ENCODE measurements at places on chromosomes 4 and X.

DNA sequence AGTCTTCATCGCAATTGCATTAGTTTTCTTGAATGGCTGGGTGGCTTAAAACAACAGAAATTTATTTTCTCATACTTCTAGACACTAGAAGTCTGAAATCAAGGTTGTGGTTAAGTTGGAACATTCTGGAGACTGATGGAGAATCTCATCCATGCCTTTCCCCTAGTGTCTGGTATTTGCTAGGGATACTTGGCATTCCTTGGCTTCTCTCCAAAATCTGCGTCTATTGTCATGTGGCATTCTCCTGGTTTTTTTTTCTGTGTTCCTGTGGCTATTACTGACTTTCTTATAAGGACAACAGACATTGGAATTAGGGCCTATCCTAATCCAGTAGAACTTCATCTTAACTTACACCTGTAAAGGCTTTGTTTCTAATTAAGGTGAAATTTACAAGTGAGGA lies 272.8 kb upstream of the EPHA5 start:
- no peak for DNase-seq

DNA sequence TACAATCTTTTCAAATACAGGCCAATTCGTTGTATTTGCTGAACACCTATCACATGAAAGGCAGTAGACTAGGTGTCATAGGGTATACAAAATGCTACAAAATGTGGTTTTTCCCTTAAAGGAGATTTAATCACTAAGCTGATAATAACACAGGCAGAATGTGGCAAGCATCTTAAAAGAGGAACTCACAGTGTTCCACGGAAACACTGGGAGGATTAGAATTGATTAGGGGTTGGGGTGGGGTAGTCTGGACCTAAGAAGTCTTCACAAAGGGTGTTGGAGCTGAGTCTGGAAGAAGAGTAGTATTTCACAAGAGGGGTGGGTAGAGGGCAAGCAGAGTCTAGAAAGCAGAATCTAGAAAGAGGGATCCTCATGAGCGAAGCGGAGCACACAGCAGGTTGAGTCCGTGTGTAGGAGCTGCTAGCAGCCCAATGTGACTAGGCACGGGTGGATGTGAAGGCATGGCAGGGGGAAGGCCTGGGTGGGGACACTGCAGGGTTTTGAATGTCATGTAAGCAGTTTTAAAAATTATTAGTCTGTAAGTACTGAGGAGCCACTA lies 123.6 kb downstream of the MGST2 start:
- DNase-seq: no peak

GRCh38 chr4:123259676-123260646 lies 136.6 kb upstream of the SPRY1 start:
- no peak for DNase-seq

DNA sequence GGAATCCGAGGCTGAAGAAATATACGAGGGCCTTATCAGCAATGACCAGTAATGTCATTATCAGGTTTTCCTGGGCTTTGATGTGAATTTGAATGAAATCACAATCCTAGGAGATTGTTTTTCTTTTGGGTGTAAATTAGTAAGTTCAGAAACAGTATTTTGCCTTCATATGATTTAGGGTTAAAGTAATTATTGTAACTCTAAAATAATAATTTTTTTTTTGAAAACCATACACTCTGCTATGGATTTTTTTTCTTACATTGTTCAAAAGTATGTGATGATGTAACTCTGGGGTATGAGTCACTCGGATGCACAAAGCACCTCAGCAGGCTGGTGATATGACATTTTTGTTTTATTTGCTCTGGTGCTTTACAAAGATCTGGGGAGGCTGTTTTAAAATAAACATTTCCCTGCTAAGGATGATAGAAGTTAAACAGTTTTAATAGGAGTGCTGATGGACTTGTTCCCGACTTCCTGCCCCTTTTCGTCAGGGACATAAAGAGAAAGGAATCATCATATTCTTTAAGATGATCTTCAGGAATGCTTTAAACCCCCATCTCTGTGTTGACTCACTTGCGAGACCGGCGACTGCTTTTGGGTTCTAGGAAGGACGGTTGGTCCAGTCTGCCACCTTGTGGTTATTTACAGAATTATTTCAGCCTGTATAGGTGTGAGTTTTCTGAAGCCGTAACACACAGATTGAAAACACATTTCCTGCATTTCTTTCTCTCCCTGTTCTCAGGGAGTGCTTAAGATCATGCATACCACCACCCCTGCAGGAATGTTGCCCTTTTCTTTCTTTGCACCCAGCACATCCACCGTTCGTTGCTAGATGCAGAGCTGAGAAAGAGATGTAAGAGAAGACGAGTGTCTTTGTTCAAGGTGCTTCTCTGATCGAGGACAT lies 72.5 kb downstream of the RAPGEF2 start:
- DNase-seq: peak; percentile 76

DNA sequence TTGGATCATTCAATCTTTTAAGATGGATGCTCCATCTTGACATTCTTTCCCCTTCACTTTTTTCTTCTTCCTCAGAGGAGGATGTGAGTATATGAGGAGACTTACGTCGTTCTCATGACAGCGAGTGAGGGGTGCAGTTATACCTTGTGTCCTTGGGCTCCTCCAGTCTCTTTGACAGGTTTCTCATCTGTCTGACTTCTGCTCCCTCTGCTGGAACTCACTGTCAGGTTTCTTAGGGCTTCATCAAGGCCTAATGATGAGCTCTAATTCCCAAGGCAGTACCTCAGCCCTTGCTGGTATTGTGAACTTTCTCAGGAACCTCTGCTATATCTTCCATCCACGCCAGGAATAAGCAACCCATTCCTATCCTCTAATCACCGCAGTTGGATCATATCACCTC lies 237.8 kb upstream of the ADGRL3 start:
- DNase-seq: no peak

DNA sequence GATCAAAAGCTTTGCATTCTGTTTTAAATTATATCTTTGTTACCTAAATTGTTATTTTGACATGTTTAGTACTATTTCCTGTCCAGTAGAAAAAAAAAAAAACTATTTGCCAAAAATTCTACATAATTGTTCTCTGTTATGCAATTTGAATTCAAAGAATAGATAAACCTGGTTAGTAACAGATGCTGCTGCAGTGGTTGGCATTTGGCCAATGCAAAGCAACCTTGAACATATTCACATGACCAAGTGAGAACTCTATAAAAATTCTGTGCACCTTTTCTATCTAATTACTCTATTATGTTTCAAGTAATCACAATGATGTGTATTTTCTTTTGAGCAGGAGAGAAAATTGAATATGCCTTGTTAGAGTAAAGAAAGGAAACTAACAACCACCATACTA lies 1473.4 kb downstream of the RPA4 start:
- no peak for DNase-seq

DNA sequence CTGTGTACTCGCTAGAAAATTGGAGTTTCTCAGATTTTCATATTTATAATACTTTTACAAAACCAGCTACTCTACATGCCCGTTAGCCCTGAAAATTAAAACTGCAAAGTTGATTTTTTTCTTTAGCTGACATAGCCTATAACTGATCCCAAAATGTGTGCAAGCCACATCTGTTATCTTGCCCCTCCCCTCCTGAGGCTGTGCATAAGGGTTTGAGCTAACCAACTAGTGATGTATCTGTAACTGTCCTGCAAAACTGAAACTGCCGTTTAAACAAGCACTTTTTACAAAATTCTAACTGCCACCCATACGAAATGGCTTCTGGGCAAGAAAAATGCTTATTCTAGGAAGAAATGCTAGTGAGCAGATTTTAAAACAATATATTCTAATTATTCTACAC lies 59.1 kb downstream of the EDNRA start:
- no peak for DNase-seq

DNA sequence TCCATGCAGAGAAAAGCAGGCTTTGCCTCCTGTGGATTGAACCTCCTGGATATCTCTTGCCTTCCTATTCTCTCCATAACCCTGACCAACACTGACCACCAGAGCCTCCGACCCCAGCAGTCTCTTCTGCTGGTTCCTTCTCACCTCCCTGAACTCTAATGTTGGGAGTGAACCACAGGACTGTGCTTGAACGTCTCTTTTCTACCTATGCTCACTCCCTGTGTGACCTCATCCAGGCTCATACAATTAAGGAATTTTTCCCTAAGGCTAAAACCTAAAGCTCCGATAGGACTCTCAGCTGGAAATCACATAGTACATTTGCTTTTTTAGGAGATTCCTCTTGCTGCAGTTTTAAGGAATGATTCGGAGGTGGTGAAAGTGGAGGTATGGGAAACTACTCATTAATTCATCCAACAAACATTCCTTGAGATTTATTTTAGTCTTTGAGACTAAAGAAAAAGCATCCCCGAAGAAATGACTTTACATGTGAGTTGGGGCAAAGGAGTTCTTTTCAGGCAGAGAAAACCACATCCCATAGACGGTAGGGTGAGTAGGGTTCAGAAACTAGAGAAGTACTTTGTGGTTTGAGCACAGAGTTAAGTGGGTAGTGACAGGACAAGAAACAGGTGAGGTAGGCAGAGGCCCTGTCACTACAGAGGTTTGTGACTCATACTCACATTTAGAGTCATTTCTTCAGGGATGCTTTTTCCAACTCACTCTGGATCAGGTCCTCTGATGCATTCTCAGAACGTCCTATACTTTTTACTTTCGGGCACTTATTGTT lies 30.8 kb downstream of the NDNF start:
- DNase-seq: peak; percentile 53

DNA sequence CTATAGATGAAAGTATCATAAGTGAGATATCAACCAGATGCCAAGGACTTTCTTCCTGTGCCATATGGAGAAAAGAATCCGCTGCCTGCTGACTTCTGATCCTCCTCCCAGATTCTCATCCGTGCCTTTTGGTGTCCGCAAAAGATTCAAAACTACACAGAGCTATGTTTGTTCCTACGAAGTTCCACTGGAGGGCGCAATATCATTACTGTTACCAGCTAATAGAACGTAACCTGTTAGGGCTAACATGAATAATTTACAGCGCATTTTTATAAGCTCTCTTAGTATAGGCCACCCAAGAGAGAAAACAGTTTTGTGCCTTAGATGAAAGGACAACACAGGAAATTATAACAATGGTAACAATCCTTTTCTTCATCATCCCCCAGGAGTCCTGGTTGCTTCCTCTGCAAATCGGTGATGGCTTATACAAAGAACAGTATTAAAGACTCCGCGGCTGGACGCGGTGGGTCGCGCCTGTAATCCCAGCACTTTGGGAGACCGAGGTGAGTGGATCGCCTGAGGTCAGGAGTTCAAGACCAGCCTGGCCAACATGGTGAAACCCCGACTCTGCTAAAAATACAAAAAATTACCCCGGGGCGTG lies 22.8 kb upstream of the CENPVL3 start:
- DNase-seq: peak; percentile 17

GRCh38 chrX:52262195-52262546 lies 77.5 kb downstream of the MAGED4 start:
- DNase-seq: peak; percentile 4

DNA sequence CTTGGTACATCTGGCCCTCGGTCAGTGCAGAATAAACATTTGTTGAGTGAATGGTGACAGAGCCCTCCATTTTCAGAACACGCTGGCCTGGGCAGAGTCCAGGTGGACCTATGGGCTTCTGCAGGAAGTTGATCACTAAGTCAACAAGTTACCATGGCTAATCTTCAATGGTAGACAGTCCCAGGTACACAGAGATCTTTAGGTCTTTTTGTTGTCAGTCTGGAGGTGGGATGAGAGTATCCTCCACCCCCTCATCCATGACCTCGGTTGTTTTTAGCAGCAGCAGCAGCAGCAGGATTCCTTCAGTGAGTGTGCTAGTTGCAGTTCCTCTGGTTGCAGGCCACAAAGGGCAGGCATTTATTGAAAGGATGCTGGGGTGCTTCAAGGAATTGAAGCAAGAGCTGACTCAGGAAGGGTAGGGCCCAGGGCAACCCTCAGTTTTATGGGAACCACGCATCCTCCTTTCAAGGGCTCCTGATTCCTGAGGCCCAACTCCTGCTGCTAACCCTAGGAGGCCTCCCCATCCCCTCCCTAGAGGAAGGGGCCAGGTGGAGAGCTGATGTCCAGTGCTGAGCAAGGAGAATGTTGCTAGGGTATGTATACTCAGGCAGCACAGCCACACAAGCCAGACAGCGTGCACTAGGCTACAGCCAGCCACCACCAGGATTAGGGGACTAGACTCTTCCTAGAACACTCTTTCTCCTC lies 1.7 kb upstream of the USP27X start:
- no peak for DNase-seq

DNA sequence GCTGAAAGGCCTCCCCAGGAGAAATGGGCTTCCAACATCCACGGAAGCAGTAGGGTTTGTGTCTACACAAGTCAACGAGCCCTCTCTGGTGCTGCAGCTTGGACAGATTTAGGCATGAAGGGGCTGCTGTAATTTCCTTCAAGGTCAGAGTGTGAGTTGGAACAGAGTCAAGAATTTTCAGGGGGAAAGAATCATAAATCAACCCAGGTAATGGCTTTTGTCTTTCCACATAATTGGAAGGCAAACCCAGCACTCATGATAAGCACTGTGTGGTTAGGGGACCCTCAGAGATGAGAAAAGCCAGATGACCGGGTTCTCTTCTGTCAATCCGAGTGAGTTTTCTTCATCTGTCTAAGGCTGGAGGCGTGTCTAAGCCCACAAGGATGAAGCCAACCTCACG lies 78.6 kb upstream of the MXRA5 start:
- DNase-seq: no peak

GRCh38 chr4:45568694-45569093 lies 555.2 kb downstream of the GABRG1 start:
- DNase-seq: no peak

GRCh38 chrX:153723351-153724251 lies 586 bp downstream of the BCAP31 start:
- DNase-seq: peak; percentile 49

- DNase-seq: no peak
Observed at GRCh38 chr4:174681723-174682300, 147.2 kb downstream of the GLRA3 start.

DNA sequence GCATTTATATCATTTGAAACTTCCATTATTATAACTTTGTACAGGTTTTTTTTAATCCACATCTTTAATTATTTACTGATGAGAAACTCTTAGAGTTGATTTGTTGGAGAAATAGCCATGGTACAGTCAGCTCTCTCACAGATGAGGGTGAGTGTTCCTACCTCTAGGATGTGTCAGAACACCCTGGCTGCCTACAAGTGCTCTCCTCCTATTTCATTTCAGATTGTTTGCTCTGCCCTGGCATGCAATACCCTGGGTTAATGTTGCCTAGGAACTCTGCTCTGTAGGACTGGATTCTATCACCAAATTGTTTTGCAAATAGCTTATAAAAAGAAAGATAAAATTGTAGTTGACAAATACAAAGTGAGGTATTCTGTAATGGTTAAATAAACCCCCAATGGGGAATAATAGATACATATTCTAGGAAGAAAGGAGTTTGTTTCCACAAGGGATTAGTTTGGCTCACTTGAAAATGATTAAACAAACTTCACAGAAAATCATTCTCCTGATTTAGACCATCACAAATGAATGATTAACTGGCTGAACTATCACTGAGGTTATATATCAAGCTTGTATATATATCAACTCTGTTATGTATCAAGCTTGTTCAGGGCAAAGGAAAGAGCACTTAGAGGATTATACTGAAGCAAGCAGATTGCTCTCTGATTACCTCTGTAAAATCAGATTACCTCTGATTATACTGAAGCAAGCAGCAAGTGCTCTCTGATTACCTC lies 150.0 kb downstream of the PDE5A start:
- no peak for DNase-seq

- peak; percentile 74 for DNase-seq
Observed at GRCh38 chr4:38529189-38530115, 134.5 kb upstream of the KLF3 start.
